Stimulated activated CD8-positive, alpha-beta memory T cell treated with anti-CD3 and anti-CD28 coated beads, Interleukin-15, amount 100 ng/mL, for 1 hour (primary cell): ENCODE measurements at places on chromosomes 7 and 10.

- no peak for DNase-seq
Measured at GRCh38 chr7:148044173-148044572, 546.4 kb upstream of the C7orf33 start.

DNA sequence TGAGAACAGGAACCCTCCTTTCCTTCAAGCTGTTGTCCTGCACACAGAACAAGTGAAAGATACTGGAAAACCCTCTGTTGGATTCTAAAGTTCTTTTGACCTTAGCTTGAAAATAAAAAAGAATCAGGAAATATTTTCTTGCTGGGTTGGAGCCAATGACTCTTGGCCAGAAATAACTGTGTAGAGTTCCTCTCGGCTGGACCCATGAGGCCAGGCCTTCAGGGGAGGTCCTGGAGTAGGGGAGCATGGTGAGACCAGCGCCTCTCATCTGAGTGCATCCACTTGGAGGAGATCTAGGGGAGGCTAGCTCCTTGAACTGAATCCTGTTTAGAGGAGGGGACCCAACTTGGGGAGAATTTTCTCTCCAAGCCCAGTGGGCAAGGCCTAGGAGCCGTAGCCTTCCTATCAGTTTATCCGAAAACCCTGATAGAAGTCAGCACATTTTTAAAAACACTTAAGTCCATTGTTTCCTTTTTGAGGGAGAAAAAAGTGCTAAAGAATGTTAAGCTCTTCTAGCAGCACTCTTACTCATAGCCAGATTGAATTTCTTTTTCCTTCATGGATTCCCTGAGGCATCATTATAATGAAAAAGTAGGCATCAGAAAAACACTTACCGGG, 635.7 kb upstream of the ANKRD30A start:
- DNase-seq = no peak

DNA sequence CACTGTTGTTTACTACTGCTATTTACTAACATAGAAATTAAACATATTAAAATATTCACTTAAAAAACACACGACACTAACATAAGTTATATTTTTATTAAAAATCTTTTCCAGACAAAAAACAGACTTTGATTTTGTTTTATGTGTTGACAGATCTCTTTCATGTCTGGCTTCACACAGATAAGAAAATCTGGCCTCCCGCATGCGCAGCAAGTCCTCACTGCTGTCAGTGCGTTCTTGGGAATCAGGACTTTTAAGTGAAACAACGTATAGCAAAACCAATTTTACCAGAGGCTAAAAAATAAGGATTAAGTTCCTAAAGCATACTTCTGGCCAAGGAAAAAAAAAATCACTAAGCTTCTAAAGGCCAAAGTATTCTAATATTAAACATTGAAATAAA, 1.2 kb upstream of the IDI1 start:
- DNase-seq = no peak

DNA sequence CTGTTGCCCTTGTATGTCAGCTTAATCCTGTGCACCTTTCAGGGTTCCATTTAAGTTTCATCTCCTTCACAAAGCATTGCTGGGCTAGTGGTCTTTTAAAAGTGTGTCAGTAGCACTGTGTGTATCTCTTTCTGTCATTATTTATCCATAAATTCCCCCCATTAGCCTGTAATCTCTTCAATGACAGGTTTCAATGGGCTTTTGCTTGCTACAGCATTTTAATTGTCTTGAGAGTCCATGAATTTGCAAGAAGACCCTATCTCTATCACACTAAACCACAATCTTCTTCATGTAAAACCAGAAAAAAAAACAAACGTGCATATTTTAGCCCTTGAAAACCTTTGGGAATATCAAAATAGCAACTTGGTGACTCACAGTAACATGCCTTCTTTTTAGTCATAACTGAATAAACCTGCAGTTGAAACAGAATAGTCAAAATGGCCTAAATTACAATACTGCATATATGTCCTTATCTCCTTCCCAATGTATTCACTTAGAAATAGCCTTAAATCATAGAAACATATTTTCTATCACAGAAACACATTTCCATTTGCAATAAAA, 118.6 kb downstream of the PON1 start:
- no peak for DNase-seq
